ENCODE measurements at places on chromosomes 1 and 21.

- no peak for DNase-seq
Observed at GRCh38 chr1:224799083-224799482, 130.4 kb upstream of the DNAH14 start.

- no peak for DNase-seq
Observed at GRCh38 chr1:98276514-98276913, 355.7 kb upstream of the DPYD start.

DNA sequence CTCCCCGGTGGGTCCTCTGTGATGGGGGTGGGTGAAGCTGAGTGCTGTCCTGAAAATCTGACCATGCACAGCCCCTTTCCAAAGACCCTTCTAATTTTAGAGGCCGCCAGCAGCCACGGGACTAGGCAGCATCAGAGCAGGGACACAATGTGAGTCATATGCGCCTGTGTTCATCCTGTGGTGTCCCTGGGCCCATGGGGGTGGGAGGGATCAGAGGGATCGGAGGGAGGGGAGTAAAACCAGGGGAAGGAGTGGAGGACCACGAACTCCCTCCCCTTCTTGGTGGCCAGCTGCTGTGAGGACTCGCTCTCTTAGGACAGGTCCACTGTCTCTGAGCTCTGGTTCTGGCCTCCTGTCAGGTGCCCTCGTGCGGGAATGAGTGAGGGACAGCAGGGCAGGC is 61.5 kb downstream of the ADARB1 start:
- DNase-seq: no peak

DNA sequence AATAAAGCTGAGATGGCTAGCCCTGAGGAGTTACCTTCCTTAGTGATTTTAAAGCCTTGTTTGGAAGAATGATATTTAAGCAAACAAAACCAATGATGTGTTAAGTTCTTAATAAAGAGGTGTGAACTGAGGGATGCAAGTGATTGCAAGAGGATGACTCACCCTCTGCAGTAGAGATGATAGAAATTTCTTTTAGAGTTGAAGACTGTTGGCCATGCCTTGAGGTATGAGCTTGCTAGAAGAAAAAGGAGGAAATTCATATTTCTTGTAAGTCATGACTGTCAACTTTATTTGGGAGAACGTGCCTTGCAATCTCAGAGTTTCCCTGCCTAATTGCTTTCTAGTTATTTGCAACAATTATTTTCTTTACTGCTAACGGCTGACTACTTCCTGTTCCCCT is 94.7 kb downstream of the PLA2G4A start:
- DNase-seq: no peak

DNA sequence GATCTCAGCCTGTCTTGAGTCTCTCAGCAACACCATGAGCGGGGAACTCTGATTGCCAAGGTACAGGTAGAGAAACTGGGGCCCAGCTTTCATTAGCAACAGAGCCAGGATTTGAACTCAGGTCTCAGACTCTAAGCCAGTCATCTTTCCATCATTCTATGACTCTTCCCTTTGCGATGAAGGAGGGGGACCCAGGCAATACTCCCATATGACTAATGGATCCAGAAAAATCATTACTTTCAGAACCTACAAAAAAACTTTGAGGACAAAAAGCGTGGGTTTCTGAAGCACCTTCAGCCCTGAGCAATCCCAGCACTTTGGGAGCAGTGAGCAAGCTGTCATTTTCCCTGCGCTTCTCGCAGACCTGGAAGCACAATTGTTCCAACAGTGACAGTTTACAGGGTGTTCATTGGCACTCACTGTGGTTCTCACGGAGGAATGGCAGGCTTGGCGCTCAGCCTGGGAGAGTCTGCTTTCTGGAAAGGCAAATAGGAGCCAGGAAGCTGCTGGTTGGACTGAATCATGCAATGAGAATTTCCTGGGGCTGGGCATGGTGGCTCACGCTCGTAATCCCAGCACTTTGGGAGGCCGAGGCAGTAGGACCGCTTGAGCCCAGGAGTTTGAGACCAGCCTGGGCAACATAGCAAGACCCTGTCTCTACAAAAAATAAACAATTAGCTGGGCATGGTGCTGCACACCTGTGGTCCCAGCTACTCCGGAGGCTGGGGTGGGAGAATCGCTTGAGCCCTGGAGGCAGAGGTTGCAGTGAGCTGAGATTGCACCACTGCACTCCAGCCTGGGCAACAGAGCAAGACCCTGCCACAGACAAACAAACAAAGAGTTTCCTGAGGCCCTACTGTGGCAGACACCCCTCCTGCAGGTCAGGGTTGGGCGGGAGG is 40.1 kb downstream of the SLC2A7 start:
- no peak for DNase-seq

GRCh38 chr1:55318116-55318817 is 103.1 kb upstream of the USP24 start:
- no peak for DNase-seq
